Mesothelial cell of epicardium (in vitro differentiated cells): ENCODE measurements at places on chromosomes 12 and 14.
A peak's percentile ranks its signal among the peaks of the same experiment; 100 is the strongest.

DNA sequence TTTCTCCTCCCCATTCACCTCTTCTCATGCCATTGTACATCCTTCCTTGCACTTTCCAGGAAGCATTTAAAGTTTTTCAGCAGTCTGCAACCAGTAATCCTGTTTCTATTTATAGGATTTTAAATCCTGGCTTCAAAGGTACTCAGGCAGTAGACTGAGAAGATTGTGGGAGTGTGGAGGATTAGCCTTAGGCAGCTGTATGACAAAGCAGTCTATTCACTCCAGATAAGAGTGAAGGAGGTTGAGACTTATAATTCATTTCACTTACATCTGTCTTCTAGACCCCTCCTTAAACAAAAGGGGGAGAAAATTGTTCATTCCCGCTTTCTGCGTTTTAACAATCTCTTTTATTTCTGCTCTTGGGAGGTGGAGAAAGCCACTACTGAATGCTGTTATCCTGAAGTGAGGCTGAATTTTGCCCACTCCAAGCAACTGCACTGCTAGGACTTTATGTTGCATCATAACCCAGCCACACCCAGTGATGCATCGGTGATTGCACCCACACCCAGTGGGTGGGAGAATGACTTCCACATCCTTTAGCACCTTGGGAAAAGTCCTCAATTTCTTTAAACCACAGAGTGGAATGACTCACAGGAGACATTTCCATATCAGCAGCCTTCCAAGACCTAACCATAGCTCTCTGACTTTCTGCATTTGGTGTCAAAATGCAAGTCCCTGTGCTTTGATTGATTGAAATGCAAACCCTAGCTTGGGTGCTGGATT is 382.5 kb upstream of the ATP2B1 start:
- no peak for DNase-seq

- no peak for DNase-seq
Observed at GRCh38 chr12:13347241-13348043, 150.9 kb downstream of the EMP1 start.

- no peak for DNase-seq
Observed at GRCh38 chr12:26751179-26751578, 81.8 kb downstream of the ITPR2 start.

- no peak for DNase-seq
Observed at GRCh38 chr14:105838591-105839424, 312.4 kb downstream of the TMEM121 start.

GRCh38 chr14:92600318-92601053 is 86.9 kb downstream of the RIN3 start:
- no peak for DNase-seq

GRCh38 chr12:39329876-39330275 is 113.0 kb downstream of the KIF21A start:
- DNase-seq, result no peak

GRCh38 chr12:39986674-39987073 is 119.2 kb downstream of the SLC2A13 start:
- no peak for DNase-seq

DNA sequence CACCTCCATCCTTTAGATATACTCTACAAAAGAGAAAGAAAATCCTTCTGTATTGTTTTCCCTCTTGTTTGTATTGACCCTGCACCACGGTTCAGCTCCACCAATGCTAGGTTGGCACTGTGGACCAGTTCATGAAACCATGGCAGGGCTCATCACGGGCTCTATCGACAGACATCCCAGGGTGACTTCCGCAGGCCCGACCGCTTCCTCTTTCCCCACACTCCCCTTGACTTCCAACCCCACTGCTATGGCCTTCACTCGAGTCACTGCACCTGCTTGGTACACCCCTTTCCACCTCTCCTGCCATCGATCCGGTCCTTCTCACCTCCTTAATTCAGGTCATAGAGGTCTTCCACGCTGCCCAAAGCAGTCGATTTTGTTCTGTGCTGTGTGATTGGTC is 21.2 kb upstream of the AKAP5 start:
- DNase-seq, result no peak

GRCh38 chr14:53927171-53927570 is 29.5 kb downstream of the BMP4 start:
- DNase-seq, result no peak

GRCh38 chr12:99442758-99443157 is 204.8 kb upstream of the GARIN6 start:
- no peak for DNase-seq

GRCh38 chr12:131222329-131223139 is 268.8 kb downstream of the ADGRD1 start:
- no peak for DNase-seq

- peak; percentile 45 for DNase-seq
Observed at GRCh38 chr14:61269321-61270083, 11.6 kb downstream of the TMEM30B start.

DNA sequence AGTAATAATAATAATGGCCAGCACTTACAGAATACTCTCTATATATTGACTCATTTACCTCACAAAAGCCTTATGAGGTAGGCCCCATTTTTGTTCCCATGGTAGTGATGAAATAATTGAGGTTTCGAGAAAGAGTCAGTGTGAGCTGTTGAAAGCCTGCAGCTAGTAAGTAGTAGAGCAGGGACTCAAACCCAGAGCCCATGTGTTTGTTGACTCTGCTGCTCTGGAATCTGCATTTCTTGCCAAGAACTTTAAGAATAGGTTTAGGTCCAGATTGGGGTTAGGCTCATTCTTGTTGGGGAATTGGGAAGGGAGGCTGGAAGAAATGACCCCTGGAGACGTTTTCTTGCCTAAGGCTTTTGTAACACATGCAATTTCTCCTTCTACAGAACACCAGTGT is 27.9 kb downstream of the DYRK4 start:
- no peak for DNase-seq

GRCh38 chr12:40103043-40103442 is 2.8 kb downstream of the SLC2A13 start:
- no peak for DNase-seq

GRCh38 chr14:34104489-34105397 is 153.9 kb upstream of the EGLN3 start:
- no peak for DNase-seq

DNA sequence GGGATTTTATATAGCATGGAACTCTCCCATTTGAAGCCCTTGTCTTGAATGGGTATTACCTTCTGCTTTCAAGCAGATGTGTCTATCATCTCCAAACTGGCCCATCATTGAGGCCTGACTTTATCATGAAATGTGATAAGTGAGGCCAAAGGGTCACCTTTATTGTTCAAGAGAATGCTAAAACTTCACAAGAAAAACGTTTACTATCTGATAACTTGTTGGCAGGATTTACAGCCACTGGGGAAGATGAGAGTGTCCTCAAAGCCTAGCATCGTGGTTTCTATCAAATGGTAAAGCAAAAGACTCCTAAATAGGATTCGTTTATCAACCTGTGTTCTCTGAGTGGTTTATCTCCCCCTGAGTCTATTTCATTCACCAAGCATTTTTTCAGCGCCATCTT is 62.0 kb upstream of the CLMN start:
- no peak for DNase-seq

GRCh38 chr14:96250485-96250884 is 5.5 kb upstream of the BDKRB1 start:
- DNase-seq, result no peak

DNA sequence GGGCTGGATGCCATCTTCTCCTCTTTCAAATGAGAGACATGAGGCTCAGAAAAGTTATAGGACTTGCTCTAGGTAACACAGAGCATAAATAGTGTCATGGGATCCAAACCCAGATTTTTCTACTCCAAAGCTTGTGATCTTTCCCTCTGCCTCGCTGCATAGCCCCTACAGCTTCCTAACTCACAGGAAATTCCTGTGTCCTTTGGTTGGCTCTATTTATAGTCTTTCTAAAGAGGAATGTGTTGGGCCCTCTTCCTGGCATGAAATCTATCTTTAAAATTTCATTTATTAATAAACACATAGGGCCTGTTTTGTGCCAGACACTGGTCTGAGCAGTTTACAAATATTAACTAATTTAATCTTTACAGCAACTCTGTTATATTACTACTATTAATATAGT is 9.8 kb upstream of the KCNA5 start:
- DNase-seq, result no peak

- no peak for DNase-seq
Observed at GRCh38 chr12:26373606-26374495, 178.5 kb downstream of the SSPN start.

GRCh38 chr12:57803319-57803893 is 15.1 kb downstream of the AVIL start:
- DNase-seq, result peak; percentile 49

DNA sequence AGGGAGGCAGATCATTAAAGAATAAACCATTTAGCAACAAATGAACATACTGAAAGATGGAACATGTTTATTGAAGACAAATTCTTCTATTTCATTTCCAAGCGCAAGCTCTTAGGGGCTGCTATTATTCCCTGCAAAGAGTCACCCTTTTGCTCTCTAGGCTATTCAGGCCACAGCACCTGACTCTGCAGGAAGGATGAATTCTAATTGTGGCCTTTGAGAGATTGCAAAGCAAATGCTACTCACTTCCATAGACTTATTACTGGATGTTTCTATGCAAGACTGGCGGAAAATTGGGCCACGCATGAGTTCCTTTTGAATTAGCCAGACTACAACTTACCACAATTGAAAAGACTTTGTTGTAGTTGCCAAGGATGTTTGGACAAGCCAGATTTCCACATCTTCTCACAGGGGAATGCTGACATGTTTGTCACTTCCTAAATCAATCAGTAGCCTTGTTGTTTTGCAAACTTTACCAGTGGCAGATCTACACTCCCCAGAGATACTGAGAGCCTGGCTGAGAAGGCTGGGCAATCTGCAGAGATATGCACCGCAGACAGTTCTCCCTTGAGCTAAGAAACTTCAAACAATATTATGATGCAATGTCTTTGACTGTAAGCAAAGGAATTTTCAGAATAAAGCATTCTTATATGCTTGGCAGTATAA is 334.3 kb upstream of the SYT1 start:
- DNase-seq, result no peak

GRCh38 chr12:96776908-96777307 is 130.1 kb upstream of the NEDD1 start:
- no peak for DNase-seq

GRCh38 chr14:101175731-101176534 is 272.4 kb upstream of the RTL1 start:
- DNase-seq, result peak; percentile 34

DNA sequence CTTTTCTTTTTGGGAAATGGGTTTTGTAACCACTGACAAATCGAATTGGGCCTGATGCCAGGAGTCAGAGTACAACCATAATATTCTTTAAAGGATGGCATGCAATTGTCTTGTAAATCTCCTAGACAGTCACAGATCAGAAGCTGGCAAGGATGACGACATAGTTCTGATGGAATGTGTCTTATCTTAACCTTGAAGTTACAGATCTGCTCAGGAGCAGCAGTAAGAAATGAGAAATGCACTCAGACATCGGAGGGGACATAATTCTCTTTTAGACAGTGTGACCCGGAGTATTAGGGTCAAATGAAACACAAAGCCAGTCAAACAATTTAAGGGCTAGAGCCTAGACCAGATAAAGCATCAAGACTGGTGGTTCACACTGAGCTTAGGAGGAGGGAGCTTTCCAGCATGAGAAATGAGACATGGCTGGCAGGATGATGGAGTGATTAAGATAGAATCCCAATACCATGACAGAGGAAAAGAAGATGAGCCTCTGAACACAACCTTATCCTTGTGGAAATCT is 17.5 kb downstream of the CBX5 start:
- no peak for DNase-seq

DNA sequence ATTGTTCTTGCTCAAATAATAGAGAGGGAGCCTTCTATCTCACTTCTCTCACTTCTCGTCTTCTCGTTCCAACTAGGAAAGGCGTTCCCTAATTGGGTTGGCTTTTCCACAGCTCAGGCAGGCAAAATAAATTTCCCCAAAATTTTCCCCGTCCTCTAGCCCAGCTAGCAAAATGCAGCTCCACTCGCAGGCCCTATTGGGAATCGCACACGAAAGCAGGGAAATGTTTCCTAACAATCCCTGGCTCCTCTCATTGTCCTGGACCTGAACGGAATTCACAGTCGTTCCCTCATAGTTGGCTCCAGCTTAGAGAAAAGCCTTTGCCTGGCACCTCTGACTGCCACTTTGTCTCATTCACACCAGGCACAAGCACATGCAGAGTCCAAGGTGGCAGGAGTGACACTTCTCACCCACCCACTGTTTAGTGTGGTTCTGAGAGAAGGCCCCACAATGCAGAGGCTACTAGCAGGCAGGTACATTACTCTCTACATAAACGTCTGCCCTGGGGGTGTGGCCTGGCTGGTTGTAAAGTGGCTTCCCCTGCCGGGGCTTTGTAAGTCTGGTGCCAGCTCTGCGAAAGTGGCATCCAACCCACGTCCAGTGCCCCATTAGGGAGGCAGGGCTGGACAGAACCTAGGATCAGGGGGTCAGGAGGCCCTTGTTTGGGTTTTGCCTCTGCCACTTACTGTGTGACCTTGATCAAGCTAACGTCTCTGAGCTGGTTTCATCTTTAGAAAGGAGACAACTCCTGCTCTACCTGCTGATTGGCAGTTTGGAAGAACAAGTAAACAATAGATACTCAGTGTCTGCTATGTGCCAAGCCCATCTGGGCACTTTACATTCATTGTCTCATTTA is 4.2 kb downstream of the SERPINA10 start:
- DNase-seq, result no peak

DNA sequence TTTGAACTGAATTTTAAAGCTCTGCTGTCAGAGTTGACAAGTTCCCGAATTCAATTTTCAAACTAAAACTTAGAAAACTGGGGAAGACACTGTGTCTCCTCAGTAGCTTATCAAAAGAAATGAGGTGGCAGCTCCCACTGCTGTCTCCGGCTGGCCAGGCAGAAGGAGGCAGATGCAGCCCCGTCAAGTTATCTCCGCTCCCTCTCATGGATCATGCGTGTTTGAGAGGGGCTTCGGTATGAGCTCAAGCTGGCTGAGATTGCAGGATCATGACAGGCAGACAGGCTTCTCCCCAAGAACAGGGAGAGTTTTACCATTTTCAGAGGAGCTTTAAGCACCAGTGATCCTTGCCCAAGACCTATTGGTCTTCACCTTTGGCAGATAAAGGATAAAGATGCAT is 88.8 kb downstream of the NEDD1 start:
- no peak for DNase-seq

DNA sequence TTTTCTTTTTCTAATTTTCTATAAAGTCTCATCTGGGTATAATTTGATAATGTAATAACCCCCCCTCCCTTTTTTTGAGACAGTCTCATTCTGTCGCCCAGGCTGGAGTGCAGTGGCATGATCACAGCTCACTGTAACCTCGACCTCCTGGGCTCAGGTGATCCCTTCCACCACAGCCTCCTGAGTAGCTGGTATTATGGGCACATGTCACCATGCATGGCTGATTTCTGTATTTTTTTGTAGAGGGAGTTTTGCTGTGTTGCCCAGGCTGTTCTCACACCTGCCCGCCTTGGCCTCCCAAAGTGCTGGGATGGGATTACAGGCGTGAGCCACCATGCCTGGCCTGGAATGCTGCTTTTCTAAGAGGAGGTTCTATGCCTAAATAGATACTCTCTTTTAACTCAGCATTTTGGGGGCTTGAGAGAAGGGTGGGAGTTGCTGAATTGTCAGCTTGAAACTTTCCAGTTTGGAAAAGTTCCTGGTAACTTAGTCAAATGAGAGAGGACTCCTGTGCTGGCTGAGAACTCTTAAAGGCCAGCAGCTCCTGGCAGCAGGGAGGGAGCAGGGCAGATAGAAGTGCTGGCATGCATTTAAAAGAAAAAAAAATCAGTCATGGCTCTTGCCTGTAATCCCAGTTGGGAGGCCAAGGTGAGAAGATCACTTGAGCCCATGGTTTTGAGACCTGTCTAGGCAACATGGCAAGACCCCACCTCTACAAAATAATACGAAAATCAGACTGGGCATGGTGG is 13.0 kb downstream of the NUDT4 start:
- DNase-seq, result no peak
